Stimulated activated CD4-positive, alpha-beta T cell treated with anti-CD3 and anti-CD28 coated beads, Interleukin-1b, Interleukin-23, amount 100 ng/mL, for 24 hours (primary cell): ENCODE measurements at places on chromosomes 1 and 21.
A peak's percentile ranks its signal among the peaks of the same experiment; 100 is the strongest.

DNA sequence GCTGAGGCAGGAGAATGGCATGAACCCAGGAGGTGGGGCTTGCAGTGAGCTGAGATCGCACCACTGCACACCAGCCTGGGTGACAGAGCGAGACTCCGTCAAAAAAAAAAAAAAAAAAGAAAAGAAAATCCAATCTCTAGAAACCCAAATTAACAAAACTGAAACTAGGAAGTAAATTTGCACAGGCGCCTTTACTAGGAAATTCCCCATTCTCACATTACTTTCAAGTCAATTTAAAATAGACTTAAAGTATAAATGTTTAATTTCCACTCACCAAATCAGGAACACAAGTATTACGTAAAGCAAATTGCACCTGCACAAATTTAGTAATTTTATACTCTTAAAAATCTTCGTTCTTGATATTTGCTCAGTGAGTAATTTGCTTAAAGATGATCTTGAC is 67.8 kb upstream of the BCAR3 start:
- DNase-seq, result no peak

GRCh38 chr1:226887006-226887405 is 16.6 kb downstream of the PSEN2 start:
- DNase-seq, result no peak

DNA sequence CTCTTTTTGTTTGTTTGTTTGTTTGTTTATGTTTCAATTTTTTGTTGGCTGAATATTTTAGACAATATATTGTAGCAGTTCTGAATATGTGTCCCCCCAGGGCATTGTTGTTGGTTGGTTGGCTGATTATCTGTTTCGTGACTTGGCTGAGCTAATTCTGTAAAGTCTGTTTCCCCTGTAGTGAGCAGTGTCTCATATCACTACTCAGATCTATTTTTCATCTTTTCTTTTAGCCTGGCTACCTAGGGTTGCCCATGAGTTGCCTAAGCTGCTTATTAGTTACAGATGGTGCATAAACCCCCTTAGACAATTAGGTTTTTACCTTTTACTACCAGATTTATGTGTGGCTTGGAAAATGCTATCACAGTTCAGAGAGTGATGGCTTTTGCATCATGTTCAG is 32.3 kb downstream of the CFAP57 start:
- DNase-seq, result no peak

DNA sequence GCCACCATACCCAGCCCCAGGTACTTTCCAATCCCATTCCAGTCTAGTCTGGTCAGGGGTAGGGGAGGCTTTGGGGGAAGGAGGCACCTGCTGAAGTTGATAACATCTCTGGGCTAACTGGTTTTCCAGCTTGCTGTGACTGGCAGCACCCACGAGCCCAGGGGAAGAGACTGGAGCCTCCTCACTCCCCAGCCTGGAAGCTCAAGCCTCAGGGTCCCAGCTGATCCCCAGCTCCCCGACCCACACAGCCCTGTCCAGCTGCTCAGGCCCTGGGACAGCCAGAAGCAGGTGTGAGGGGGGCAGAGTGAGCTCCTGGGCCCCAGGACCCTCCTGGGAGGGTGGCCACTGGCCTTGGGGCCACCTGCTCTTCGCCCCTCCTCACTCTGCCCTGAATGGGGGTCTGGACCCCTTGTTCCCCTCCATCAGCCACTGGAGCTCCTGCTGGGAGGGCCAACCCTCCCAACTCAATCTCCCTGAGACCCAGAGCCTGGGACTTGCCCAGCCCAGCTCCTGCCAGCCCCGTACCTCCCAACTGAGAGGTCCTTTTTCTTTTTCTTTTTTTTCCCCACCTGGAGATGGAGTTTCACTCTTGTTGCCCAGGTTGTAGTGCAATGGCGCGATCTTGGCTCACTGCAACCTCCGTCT is 23.5 kb upstream of the RNU1-4 start:
- DNase-seq, result no peak

DNA sequence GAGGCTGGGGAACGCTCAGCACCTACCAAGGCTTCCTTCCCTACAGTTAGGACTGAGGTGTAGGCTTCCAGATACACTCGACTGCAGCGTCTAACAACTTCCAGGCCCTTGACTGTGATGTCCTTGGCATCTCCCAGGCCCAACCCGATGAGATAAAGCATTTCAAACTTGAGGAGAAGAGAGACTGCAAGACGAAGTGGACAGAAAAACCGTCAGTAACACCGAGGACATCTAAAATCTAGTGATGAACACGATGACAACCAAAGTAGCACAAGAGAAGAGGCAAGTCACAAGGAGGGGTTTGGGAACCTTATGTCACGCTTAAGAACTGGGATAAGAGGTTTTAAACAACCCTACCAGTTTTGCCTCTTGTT is 314 bp downstream of the DPH5 start:
- no peak for DNase-seq

GRCh38 chr1:113508364-113509164 is 118.2 kb downstream of the MAGI3 start:
- DNase-seq, result no peak

DNA sequence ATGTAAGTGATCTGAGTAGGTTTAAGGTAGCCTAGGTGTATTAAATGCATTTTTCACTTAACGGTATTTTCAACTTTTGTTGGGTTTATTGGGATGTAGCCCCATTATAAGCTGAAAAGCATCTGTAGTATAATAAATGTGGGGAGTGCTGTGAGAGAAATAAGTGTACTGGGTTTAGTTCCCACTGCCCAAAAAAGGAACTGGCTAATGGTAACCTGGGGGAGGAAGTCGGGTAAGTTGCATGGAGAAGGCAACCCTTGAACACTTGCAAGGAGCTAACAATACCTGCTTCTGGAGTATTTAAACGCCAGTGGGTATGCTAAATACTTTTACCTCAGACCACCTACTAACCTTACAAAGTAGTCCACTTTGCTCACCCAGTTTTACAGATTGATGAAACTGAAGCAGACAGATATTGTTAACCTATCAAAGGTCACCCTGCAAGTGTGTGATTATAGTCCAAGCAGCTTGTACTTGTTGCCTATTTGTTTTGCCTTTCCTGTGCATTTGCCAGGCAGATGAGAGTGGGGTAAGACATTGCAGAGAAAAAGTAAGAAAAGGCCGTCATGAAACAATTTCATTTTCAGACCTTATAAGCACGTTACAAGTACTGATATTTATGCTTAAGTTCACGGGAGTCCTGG is 7.6 kb upstream of the SHISA4 start:
- DNase-seq, result no peak

GRCh38 chr1:203225071-203225470 is 4.4 kb downstream of the CHIT1 start:
- DNase-seq, result no peak

GRCh38 chr1:4056989-4057388 is 156.9 kb upstream of the C1orf174 start:
- no peak for DNase-seq

- no peak for DNase-seq
These were observed 154.1 kb downstream of the HIVEP3 start for GRCh38 chr1:41764656-41765055.

DNA sequence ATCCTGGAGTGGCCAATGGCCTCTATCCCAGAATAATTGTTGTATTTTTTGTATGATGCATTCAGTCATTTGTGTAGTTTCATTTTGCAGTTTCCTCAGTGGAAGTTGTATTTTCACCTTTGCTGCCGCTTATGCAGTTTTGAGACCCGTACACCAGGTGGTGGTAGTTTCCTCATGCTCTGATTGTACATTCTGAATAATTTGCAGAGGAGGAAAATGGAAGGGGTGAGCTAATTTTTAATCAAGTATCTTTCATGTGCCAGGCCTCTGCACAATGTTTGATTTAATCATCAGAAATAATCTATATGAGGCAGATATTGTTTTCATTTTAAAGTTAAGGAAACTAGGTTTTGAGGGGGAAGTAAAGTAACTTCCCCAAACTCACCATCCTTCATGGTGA is 29.5 kb downstream of the HLX start:
- DNase-seq, result no peak

DNA sequence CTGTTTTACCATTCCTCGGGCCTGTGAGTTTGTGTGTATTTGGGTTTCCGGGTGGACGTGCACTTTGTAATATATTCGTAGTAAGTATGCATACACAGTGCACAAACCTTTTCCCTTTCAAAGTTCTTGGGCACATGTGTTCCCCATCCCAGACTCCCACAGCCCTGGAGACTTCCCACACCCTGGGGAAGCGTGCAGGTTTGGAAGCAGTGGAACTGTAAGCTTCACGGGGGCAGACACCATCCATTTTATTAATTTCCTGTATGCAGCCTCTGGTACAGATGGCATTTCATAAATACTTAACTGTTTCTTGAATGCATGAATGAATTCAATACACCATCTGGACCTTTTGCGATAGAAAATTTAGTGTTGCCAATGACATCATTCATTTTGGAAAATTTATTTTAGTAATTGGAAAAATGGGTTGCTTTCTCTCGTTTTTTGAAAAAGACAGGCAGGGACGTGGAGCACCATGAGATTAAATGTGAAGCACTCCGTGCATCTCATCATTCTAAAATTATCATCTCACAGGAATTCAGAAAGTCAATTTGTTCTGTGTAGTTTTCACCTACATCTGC is 10.8 kb downstream of the ETS2 start:
- DNase-seq, result no peak

DNA sequence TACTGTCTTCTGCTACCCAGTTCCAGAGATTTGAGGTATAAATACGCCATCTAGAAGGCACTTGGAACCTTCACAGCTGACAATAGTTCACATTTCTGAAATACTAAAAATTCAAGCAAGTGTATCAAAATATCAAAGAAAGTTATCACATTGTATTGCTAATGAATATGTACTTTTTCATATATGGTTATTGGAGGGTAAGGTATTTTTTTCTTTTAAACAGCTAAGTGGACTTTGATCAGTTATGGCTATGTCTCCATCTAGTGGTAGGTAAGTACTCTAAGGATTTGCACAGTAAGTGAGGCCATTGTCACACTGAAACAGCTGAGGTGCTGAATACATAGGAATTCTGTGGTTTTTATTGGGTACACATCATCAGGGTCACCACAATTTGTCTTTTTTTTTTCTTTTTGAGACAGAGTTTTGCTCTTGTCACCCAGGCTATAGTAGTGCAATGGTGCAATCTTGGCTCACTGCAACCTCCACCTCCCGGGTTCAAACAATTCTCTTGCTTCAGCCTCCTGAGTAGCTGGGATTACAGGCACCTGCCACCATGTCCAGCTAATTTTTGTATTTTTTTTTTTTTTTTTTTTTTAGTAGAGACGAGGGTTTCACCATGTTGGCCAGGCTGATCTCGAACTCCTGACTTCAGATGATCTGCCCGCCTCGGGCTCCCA is 49.1 kb upstream of the CR2 start:
- no peak for DNase-seq

GRCh38 chr1:109040627-109040988 is 1.3 kb downstream of the WDR47 start:
- no peak for DNase-seq

GRCh38 chr21:14545906-14546480 is at the start of gene SAMSN1:
SAMSN1 (minus strand) TSS chr21:14546315; CDS start chr21:14546261, 54 bp downstream.
- no peak for DNase-seq

DNA sequence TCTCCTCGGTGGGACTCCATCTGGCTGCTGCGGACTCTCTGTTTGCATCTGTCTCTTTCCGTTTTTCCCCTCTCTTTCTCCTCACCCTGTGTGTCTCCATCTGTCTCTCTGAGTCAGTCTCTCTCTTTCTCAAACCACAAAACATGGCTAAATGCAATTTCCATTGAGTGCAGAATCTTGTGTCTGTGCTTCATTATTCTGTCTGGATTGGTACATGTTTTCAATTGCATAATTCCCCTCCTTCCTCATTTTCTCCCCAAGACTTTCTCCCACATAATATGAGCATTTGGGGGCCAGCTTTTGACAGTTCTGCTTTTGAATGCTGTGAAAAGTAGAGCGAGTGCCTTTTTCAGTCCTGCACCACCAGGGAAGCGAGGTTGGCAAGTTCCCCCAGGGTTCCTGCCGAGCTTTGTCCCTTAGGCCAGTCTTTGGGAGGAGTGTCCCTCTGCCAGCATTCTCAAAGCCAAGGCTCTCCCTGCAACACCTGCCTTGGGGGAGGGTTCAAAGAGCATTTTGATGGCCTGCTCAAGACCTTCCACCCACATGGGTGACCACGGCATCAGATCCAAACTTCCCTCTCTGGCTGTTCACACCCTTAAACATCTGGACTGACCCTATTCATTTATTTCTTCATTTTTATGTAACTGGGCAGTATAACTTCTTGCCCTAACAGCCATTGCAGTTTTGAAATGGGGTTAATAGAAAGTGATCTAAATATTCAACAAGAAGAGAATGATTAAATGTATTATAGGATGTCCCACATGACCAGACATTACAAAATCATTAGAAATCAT is 32.8 kb upstream of the SCMH1 start:
- DNase-seq, result no peak

- DNase-seq, result no peak
These were observed 3.0 kb downstream of the CRCT1 start for GRCh38 chr1:152517237-152517811.

DNA sequence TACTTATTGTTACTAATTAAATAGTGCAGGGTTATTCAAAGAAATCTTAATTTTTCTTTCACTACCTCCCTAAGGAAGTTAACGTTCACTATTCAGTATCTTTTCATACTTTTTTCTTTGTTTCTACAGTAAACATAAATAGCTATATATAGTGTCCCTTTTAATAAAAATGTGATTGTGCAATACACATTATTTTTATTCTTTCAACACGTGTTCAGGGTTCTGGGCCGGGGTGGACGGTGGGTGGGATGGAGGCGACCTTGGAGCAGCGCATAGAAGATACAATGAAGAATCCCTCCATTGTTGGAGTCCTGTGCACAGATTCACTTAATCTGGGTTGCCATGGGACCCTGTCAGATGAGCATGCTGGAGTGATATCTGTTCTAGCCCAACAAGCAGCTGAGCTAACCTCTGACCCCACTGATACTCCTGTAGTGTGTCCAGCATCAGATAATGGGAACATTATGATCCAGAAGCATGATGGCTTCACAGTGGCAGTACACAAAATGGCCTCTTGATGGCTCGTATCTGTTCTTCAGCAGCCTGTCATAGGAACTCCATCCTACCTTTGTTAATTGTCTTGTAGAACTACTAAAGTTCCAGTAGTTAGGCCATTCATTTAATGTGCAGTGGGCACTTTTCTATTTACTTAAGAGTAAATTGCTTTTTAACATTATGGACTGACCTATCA is 155.9 kb upstream of the L1TD1 start:
- DNase-seq, result no peak

GRCh38 chr1:82214606-82215005 is 413.9 kb downstream of the ADGRL2 start:
- DNase-seq, result no peak

DNA sequence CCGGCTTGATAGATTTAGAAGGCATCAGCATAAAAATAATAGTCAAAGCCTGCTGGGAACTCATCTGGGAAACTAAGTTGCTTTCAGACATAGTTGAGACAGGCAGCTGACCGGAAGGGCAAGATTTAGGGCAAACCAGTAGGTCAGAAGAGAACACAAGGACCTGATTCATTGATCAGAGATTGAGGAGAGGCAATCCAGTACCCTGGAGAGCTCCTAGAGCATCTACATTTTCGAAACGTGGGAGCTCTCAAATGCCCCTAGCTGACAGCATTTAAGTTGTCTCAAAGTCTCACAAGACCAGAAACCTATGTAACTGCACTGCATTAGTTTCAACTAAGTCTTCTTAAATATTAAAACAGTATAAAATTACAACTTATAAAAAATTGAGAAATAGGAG is 22.9 kb upstream of the MTF2 start:
- DNase-seq, result no peak

- DNase-seq, result peak; percentile 53
These were observed 920 bp downstream of the MTR start for GRCh38 chr1:236795757-236796667.
